Stimulated activated naive B cell treated with anti-CD40 and anti-IgM and Interleukin-4, amounts not matched to agents 10 μg/mL and 1 μg/mL and 100 μg/mL, for 72 hours (primary cell): ENCODE measurements at places on chromosomes 4 and X.

GRCh38 chr4:86184216-86184900, 175.5 kb downstream of the MAPK10 start:
- DNase-seq = no peak

- no peak for DNase-seq
These were observed 5.4 kb downstream of the KLHL5 start for GRCh38 chr4:39067451-39067850.

- DNase-seq = no peak
These were observed 135.9 kb downstream of the GATB start for GRCh38 chr4:151624626-151625565.

- DNase-seq = no peak
These were observed 4.6 kb downstream of the CCKAR start for GRCh38 chr4:26485684-26486083.

- DNase-seq = no peak
These were observed 14.7 kb downstream of the ATXN3L start for GRCh38 chrX:13305108-13305507.

DNA sequence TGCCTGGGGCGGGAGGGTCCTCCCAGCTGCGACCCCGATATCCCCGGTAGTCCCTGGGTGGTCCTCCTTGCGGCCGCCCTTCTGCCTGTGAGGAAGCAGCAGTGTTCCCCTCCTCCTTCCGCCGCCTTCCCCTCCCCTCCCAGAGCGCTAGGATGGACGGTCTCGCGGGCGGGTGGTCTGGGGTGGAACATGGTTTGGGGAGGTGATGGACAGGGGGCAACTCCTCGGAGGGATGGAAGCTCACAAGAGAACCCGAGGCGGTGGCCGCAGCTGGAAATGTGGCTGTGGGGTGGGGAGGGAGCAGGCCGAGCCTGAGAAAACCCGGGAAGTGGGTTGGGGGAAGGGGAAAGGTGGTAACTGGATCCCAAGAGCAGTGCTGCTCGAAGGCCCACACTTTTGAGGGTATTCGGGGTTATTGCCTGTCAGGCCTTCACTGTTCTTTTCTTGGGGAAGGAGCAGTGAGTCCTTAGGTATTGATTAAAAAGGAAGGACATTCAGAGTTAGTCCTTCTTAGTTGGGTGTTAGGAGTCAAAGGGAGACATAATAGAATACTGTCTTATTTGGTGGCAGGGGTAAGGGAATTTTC, 581 bp downstream of the UBE2K start:
- DNase-seq = no peak

DNA sequence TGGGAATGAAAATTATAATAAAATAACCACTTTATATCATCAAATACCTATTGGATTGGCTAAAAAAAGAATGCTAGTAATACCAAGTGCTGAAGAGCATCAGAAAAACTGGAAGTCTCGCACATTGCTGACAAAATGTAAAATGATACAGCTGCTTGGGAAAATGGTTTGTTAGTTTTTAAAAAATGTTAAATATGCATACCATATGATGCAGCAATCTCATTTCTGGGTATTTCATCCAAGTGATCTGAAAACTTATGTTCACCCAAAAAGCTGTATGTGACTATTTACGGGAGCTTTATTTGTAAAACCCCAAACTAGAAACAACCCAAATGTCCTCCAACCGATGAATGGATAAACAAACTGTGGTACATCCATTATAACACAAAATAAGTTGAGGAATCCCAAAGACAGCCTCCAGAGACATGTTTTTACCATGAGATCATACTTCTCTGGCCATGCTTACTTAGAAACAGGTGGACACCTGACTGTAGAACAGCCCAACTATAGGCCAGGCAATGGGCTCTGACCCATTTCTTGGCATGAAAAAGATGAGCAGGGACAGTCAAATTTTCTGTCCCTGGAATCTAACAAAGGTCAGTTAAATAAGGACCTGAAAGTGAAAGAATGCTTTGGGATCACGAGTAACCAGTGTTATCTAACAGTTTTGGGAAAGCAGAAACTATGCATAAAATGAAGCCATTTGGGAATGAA, 47.5 kb upstream of the FAM120C start:
- DNase-seq = no peak

DNA sequence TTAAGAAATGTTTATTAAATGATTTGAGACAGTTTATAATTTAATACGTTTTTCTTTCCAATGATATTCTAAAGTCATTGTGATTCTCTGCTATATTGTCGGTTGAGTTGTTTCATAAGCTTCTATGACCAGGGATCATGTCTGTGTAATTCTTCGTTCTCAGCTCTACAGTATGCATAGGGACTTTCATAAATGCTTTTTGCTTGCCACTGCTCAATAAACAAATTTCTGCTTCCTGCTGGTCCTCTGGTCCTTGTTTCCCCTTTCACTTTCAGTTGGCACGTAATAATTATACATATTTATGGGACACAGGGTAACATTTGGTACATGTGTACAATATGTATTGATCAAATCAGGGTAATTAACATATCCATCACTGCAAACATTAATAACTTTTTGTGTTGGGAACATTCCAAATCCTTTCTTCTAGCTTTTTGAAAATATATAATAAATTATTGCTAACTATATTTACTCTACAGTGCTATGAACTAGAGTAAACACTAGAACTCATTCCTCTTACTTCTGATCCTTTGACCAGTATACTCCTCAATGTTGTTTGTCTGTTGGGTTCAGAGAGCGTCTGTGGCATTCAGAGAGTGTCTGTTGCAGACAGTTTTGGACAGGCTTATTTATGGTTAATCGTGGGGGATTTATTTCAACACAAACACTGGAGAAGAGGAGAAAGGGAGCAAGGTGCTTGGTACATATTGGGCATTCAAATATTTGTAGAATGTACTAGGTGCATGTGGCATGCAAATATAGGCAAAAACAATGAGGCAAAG, 68.3 kb upstream of the SPANXB1 start:
- no peak for DNase-seq

GRCh38 chr4:87078987-87079486, 141.4 kb downstream of the KLHL8 start:
- DNase-seq = no peak

DNA sequence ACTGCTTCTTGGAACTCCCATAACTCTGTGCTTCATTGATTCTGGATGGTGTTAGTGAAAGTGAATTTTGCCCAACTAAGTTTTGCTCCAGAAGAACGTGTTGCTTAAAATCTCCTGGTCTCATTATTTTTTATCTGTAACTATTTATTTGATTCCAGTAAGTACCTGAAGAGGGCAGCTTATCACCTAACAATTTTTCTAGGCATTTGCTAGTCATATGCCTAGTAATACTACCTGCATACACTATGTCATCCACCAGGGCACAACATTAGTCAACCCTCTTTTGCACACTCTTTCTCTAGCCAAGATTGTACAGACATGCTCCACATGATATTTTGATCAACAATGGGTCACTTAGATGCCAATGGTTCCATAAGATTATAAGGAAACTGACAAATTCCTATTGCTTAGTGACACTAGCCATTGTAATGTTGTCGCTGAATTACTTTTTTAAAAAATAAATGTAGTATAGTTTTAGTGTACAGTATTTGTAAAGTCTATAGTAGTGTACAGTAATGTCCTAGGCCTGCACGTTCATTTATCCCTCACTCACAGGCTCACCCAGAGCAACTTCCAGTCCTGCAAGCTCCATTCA, 499.9 kb upstream of the AADAT start:
- no peak for DNase-seq

DNA sequence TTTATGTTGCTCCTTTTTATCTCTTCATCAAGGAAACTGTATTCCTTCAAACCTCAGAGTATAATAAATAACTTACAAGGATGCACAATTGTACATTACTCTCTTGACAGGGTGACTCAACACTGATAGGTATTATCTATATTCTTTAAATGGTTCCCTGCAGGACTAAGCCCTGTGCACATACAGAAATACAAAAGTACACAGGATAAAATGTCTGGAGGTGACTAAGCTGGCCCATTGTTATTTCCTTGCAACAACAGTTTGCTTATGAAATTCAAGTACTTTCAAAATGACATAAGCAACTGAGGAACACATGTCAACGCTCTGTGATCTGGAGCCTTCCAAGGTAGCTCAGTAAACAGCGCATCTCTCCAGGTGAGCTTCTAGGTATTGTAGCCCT, 83.8 kb upstream of the RPL34 start:
- no peak for DNase-seq

DNA sequence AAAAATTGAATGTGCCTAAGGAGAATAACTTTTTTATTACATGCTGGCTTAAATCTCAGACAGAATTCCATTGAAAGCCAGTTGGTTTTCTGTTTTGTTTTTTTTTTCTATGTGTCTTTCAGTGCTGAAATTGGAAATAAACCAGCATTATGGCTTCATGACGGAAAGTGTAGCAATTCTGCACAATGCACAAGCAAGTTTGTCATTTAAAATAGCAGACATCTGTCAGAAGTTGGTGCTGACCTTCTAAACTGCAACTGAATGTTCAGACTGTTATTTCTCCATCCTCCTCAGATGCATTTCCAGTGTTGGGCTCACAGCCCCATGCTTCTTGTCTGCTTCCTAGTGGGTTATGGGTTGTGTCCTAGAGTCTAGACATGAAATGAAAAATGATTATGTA, 107.2 kb upstream of the LIMCH1 start:
- DNase-seq = no peak

DNA sequence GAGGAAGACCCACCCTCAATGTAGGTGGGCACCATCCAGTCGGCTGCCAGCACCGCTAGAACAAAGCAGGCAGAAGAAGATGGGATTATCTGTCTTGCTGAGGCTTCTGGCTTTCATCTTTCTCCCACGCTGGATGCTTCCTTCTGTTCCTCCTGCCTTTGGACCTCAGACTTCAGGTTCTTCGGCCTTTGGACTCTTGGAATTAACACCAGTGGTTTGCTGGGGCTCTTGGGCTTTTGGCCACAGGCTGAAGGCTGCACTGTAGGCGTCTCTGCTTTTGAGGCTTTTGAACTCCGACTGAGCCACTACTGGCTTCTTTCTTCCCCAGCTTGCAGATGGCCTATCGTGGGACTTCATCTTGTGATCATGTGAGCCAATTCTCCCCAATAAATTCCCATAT, 55.1 kb downstream of the PDLIM5 start:
- DNase-seq = no peak

GRCh38 chr4:141797966-141798365, 161.6 kb downstream of the IL15 start:
- DNase-seq = no peak

DNA sequence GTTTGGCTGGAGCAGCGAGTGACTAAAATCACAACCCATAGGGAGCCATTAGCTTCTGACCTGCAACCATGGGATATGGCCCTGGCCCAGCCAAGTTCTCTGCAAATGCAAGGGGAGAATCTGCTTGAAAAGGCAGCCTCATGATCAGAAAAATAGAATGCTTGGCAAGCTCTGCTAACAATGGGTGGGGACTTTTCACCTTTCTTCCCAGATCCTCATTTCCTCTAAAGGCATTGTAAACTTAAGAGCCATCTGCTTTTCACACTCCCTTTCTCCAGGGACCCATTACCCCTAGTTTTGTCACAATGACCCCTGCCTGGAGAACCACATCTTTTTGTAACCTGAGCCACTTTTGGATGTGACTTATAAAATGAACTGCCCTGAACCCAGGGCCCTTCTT, 104.3 kb downstream of the PARM1 start:
- DNase-seq = no peak

- no peak for DNase-seq
These were observed 50.5 kb upstream of the PAQR3 start for GRCh38 chr4:78989697-78990270.
